ENCODE measurements at places on chromosomes 13 and 19. TPM values are rescaled to one million over a fixed set of nuclear protein-coding genes. Genes with fewer than 3 reads are reported as not detected.

DNA sequence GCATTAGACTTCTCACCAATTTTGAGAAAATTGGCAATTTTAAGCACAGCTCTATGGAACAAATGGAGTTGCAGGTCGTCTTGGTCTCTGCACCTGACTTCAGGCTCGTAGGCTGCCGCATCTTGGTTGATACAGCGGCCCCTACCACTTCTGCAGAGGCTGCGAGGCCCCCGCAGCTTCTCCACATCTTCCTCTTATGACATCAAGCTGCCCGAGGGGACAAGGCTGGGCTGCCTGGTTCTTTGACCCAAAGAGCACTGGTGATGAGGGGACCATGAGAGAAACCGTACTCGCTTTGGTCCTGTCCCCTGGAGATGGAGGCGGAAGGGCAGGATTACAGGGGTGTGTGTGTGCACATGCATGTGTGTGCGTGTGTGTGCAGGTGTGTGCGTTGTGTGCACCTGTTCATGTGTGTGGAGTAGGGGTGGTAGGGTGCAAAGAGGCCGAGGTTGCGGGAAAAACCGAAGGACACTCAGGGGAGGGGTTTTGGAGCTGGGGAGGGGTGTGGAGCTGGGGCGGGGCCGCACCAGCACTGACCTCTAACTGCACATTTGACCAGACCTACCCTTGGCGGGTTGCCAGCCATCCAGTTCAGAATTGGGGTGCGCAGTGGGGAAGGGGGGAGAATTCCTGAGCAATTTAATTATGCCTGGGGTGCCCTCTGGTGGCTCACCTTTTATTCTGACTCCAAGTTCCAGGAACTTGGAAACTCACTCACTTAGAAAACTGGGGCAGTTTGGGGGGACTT is 65.1 kb upstream of the ARHGEF7 start:
- H3K27me3 ChIP-seq: no peaks in the 10 kb centered on the region
- no peaks in the 10 kb centered on the region for H3K36me3 ChIP-seq
- peak; percentile 11 for DNase-seq
- no peak overlapping the region for H3K27ac ChIP-seq
- no peak overlapping the region for H3K4me3 ChIP-seq

DNA sequence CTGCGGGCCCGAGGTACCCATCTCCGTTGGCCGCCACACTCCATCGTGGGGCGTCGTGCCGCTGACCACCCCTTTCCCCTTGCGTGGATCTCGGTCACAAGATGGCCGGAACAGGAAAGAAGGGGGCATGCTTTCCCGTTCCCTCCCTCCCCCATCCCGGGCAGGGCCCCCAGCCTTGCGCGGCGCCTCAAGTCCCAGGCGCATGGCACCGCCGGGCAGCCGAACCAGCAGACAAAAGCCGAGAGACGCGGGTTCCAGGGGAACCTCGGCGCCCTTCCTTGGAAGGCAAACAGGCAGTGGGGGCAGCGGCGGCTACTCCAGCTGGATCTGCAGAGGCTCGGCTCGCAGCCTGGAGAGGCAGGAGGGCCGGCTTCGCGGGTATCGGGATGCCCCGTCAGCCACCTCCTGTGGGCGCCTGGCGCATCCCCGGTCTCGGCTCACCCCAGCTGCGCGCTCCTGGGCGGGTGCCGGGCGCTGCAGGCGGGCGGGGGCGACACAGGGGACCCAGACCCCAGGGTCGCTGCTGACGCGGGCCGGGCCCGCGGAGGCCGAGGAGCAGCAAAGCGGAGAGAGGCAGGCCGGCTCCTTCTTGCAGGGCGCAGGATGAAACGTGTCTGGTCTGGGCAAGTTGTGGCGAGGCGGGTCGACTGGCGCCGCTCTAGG is 439 bp downstream of the DZIP1 start:
- no peaks in the 10 kb centered on the region for H3K27me3 ChIP-seq
- peaks cover under 1% of the 10 kb centered on the region for H3K36me3 ChIP-seq
- H3K4me1 ChIP-seq: peaks cover 10% of the 10 kb centered on the region

DNA sequence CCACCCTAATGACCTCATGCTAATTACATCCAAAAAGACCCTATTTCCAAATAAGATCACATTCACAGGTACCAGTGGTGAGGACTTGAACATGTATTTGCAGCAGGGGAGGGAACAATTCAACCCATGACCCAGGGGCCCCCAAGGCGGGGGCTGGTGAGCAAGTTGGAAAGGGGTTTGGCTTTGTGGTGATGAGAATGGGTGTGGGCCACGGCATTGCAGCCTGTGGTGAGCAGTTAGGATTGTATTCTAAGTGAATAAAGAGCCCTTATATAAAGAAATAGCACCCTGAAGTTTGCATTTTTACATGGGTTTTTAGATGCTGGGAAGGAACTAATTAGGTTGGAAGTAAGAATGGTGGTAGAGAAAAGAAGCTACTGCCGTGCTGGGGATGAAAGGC is 694.2 kb downstream of the EFNB2 start:
- DNase-seq: no peak
- H3K27ac ChIP-seq: no peak overlapping the region
- no peaks in the 10 kb centered on the region for H3K36me3 ChIP-seq
- no peaks in the 10 kb centered on the region for H3K27me3 ChIP-seq
- H3K4me3 ChIP-seq: no peak overlapping the region

DNA sequence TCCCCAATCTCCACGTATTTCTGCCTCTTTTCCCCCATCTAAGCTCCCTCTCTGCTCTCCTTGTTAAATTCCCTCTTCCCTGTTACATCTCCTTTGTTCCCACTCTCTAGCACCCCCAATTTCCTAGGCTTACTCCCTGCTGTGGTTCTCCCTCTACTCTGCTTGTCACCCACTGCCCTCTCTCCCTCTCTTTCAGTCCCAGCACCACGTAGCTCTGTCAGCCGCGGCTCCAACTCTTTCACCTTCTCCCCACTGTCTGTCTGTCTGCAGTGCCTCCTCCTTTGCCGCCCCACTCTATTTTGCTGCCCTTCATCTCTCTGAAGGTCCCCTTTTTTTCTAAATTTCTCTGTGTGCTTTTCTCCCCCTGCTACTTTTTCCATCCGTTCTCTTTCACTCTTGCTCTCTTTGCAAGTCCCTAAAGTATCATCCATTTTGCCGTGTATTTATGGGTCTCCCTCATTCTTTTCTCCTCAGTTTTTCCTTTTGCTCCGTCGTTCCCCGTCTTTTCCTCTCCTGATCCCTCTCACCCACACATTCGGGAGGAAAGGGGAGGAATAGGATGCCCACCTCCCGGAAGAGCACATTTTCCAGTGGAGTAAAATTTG is 937 bp downstream of the ZNF841 start:
- H3K27me3 ChIP-seq: no peaks in the 10 kb centered on the region
- H3K4me1 ChIP-seq: peaks cover 6% of the 10 kb centered on the region
- H3K27ac ChIP-seq: no peak overlapping the region
- no peaks in the 10 kb centered on the region for H3K36me3 ChIP-seq

GRCh38 chr13:114339857-114340534 is 25.7 kb downstream of the CHAMP1 start:
- H3K4me3 ChIP-seq: no peak overlapping the region
- no peaks in the 10 kb centered on the region for H3K36me3 ChIP-seq
- H3K4me1 ChIP-seq: no peaks in the 10 kb centered on the region
- DNase-seq: no peak
- H3K27me3 ChIP-seq: no peaks in the 10 kb centered on the region
- no peak overlapping the region for H3K27ac ChIP-seq

DNA sequence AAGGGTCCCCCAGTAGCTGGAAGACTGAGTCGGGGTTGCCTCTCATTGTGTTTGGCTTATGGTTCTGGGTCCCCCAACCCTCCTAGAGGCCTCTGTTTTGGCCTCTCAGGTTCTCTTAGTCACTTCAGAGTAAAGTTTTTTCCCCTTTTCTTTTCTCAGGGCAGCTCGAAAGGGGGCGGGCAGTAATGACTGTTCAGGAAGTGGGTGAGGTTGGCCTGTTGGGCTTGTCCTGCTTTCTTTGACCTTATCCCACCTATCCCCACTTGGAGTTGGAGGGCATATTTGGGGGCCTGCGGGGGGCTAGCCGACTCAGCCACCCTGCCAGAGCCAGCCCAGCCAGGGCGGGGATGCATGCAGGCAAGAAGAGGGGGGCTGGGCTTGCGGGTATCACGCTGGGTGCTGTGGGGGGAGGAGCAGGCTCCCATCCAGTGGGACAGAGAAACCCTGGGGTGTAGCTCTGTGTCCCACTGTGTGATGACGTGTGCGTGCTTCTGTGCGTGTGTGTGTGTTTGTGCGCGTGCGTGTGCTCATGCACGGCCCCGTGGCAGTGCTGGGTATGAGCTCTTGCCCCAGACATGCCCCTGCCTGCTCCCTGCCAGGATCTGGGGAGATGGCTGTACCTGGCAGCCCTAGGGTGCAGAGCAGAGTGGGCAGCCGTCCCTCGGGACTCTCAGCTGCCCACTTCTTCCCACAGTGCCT is 1.4 kb downstream of the CIC start:
- H3K4me3 ChIP-seq: peak overlapping the region; percentile 60
- peak; percentile 55 for DNase-seq
- H3K36me3 ChIP-seq: no peaks in the 10 kb centered on the region
- H3K27me3 ChIP-seq: no peaks in the 10 kb centered on the region
- H3K27ac ChIP-seq: peak overlapping the region; percentile 87

DNA sequence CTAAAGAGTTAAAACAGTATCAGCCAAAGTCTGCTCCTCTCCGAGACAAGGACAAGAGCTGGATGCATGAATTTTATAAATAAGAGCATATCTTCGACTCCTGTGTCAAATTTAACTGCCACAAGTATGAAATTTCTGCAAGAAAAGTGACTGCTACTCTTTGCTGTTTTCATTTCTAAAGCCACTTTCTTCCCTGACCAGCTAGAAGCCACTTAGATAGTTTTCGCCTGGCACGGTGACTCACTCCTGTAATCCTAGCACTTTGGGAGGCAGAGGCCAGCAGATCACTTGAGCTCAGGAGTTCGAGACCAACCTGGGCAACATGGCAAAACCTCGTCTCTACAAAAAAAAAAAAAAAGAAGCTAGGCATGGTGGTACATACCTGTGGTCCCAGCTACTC is 61.3 kb downstream of the ENOX1 start:
- no peak for DNase-seq
- H3K4me1 ChIP-seq: peaks cover 6% of the 10 kb centered on the region
- H3K4me3 ChIP-seq: no peak overlapping the region
- H3K27me3 ChIP-seq: no peaks in the 10 kb centered on the region
- H3K27ac ChIP-seq: no peak overlapping the region

DNA sequence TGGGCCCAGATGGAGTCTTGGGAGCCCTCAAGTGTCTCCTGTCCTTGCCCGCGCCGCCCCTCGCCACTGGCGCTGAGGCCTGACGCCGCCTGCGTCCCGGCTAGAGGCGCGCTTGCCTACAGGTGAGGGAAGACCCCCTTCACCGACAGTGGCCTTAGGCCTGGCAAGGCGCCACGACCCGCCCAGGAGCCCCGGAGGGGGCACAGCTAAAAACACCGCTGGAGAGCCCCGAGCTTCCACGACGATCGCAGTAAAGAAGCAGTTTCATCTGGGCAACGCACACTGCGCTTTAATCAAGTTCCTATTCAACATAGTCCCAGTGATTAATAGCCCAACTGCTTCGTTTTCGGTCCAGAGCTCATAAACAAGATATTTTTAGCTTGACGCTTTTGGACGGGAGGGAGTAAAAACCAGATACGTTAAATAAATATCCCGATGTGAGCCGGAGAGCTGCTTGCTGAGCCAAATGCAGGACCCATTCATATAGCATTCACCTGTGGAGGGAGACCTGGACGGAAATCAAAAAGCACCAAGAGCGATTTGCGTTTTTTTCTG is 1.5 kb upstream of the CEBPA start:
- no peaks in the 10 kb centered on the region for H3K36me3 ChIP-seq
- H3K4me1 ChIP-seq: peaks cover 10% of the 10 kb centered on the region
- H3K27ac ChIP-seq: no peak overlapping the region
- H3K27me3 ChIP-seq: peaks cover 33% of the 10 kb centered on the region
- peak overlapping the region; percentile 46 for H3K4me3 ChIP-seq

DNA sequence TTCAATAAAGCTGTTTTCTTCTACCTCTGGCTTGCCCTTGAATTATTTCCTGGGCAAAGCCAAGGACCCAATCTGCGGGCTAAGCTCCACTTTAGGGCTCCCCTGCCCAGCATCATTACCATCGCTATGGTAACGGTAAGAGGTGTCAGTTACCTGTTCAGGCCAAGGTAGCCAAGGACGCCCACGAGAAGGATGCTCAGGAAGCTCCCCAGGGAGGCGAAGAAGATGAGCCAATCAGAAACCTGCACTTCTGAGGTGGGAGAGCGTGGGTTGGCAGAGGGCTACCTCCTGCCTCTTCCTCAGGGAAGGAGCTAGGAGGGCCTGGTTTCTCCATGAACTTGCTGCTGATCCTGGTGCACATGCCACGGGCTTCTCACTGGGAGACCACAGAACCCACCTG is 24.7 kb downstream of the IL12RB1 start:
- H3K27ac ChIP-seq: no peak overlapping the region
- no peaks in the 10 kb centered on the region for H3K36me3 ChIP-seq
- no peaks in the 10 kb centered on the region for H3K27me3 ChIP-seq
- DNase-seq: no peak
- H3K4me1 ChIP-seq: no peaks in the 10 kb centered on the region
- H3K4me3 ChIP-seq: no peak overlapping the region

DNA sequence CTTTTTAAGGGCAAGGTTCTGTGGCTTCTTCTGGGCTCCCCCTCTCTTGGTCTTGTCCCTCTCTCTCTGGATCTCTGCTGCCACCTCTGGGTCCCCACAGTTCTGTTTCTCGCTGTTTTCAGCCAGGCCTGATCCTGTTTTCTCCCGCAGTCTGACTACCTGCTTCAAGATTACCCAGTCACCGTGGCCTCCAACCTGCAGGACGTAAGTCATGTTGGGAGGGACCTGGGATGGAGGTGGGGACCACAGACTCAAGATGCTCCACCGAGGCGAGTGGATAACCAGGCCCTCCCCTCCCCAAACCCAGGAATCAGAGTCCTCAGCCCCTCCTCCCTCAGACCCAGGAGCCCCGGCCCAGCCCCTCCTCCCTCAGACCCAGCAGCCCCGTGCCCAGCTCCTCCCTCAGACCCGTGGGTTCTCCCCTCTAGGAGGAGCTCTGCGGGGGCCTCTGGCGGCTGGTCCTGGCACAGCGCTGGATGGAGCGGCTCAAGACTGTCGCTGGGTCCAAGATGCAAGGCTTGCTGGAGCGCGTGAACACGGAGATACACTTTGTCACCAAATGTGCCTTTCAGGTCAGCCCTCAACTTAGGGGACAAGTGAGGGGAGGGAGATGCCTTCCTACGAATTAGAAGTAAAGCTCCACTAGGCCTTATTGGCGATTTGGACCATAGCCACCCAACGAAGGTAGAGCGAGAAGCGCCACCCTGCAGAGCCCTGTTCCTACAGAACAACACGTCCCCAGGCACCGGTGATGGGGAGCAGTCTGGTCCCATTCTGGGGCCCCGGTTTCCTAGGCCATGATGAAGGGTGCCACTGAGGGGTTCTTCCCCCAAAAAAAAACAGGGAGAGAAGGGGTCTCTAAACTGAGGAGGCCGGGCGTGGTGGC is 2.2 kb downstream of the FLT3LG start:
- peak; percentile 86 for DNase-seq
- H3K4me1 ChIP-seq: no peaks in the 10 kb centered on the region
- H3K27me3 ChIP-seq: no peaks in the 10 kb centered on the region
- no peak overlapping the region for H3K27ac ChIP-seq
- no peaks in the 10 kb centered on the region for H3K36me3 ChIP-seq

- H3K27me3 ChIP-seq: no peaks in the 10 kb centered on the region
- H3K36me3 ChIP-seq: no peaks in the 10 kb centered on the region
- DNase-seq: no peak
- no peak overlapping the region for H3K27ac ChIP-seq
These were observed 13.0 kb downstream of the CCNA1 start for GRCh38 chr13:36445278-36445677.

Gene KLC3
- polyA plus RNA-seq: 3.7 TPM
